ENCODE measurements at places on chromosomes 6 and 20.

DNA sequence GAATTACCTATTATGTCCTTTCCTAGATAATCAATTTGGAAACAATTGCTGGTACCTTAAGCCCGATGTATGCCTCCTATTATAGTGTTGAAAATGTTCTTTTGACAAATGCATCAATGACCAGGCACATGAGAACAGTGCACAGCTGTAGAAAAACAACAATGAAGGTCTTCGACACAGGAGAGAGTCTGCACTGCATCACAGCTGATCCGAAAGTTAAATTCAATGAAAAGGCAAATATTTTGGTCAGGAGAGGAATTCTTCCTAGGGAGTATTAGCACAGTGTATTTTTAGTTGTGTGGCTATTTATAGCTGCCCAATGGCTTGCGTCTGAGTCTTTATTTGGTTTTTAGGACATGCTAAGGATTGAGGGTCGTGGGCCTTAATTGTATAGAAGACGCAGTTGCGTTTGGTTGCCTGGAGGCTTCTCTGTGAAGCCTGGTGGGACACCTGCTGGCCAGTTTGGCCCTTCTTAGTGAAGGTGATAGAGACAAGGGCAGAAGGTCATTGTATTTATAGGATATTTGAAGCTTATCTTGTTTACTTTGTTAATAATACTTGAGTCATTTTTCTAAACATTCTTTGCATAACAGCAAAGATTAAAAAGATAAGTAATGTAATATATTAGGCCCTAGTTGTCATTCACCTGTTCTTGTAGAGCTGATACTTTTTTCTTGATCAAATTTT, 72.3 kb downstream of the CDYL start:
- no peak for DNase-seq

DNA sequence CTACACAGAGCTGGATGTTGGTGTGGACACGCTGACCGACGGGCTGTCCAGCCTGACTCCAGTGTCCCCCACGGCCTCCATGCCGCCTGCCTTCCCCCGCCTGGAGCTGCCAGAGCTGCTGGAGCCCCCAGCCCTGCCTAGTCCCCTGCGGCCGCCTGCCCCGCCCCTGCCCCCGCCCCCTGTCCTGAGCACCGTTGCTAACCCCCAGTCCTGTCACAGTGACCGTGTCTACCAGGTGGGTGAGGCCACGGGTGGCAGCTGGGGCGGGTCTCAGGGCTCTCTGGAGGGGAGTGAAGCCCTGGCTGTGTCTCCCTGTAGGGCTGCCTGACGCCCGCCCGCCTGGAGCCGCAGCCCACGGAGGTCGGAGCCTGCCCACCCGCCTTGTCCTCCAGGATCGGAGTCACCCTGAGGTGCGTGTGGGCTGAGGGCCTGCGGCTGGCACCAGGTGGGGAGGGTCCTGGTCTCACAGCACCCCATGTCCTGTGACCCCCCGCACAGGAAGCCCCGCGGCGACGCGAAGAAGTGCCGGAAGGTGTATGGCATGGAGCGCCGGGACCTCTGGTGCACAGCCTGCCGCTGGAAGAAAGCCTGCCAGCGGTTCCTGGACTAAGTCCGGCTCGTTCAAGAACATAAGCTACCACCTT, 2.9 kb downstream of the SLC2A4RG start:
- no peak for DNase-seq

- DNase-seq = no peak
Observed at GRCh38 chr6:52190409-52190808, 4.2 kb downstream of the IL17A start.

GRCh38 chr6:23704479-23705052, 421.4 kb upstream of the NRSN1 start:
- no peak for DNase-seq

GRCh38 chr6:27168108-27168507, 79.4 kb upstream of the PRSS16 start:
- no peak for DNase-seq

DNA sequence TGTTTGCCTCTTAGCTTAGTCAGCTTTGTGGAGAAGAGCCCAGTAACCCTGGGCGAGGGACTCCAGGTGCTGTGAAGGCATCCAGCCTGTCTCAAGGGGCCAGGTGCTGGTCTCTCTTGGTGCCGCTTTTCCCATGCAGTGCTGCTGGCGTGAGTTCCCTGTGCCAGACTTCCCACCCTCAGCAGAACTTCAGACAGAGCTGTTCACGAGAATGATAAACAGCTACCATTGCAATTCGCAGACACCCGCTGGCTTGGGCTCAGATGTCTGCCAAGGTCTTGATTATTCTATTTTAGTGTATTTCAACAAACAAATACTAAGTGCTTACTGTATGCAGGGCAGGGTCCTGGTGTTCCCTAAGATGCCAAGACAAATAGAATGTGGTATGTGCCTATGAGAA, 57.7 kb downstream of the RNF217 start:
- DNase-seq = no peak

- DNase-seq = no peak
Observed at GRCh38 chr6:106560996-106561685, 68.2 kb downstream of the RTN4IP1 start.

DNA sequence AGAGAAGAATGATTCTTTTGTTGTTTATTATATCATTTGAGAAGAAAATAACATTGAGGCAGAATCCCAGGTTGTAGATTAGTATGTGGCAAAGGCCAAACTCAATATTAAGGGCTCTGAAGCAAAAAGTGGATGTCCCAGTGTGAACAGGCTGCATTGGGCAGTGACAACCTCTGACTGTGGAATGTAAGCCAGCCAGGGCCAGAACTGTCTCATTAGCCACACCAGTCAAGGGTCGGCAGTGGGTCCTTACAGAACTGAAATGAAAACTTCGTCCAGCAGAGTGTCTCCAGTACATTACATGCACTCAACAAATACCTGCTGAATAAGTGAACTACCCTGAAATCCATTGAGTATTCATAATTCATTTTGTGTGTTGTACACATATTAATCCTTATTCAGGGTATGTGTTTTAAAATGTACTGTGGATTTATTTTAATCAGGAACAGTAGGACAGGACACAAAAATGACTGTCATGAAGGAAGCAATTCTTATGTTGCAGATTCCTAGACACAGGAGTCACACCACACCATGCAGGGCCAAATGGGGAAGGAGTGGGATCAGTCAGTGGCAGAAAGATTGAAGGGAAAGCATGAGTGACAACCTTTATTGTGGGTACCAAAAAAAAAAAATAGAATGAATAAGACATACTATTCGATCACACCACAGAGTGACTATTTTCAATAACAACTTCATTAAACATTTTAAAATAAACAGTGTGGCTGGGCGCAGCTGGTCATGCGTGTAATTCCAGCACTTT, 64.9 kb upstream of the UTRN start:
- DNase-seq = no peak

DNA sequence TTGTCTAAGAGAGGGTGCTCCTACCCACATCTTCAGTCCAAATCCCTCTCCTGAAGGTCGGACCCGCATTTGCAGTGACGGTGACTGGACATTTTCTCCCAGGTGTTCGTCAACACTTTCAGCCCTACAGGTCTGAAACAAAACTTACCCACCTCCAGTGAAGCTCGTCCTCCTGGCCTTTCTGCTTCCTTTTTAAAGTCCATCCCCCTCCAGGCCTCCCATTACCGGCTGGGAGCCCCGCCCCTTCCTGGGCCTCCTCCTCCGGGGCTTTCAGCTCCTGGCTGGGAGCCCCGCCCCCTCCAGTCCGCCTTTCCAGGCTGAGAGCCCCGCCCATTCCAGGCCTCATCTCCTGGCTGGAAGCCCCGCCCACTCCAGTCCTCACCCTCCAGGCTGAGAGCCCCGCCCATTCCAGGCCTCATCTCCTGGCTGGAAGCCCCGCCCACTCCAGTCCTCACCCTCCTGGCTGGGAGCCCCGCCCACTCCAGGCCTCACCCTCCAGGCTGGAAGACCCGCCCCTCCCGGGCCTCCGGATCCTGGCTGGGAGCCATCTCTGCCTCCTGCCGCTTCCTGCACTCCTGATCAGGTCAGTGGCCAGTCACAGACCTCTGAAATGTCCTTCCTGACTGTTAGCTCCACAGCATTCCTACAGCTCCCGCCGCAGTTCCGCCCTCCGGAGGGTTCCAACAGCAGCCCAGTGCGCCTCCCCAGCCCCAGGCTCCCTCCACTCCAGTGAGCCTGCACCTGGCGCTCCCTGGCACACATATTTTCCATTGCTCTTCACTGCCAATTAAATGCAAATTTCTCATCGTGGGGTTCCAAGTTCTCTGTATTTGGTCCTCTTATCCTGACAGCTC, 98.5 kb downstream of the LY86 start:
- DNase-seq = peak; percentile 35

All from stimulated activated CD4-positive, alpha-beta T cell treated with anti-CD3 and anti-CD28 coated beads, Interleukin-1b, Interleukin-23, amount 100 ng/mL, for 48 hours (primary cell).